ENCODE measurements at places on chromosomes 11 and 22.

GRCh38 chr11:102114032-102114431, 3.8 kb downstream of the YAP1 start:
- DNase-seq, result no peak

GRCh38 chr11:43644621-43645299, 35.8 kb upstream of the HSD17B12 start:
- DNase-seq, result no peak

GRCh38 chr11:29125606-29126005, 891.2 kb downstream of the KCNA4 start:
- no peak for DNase-seq

DNA sequence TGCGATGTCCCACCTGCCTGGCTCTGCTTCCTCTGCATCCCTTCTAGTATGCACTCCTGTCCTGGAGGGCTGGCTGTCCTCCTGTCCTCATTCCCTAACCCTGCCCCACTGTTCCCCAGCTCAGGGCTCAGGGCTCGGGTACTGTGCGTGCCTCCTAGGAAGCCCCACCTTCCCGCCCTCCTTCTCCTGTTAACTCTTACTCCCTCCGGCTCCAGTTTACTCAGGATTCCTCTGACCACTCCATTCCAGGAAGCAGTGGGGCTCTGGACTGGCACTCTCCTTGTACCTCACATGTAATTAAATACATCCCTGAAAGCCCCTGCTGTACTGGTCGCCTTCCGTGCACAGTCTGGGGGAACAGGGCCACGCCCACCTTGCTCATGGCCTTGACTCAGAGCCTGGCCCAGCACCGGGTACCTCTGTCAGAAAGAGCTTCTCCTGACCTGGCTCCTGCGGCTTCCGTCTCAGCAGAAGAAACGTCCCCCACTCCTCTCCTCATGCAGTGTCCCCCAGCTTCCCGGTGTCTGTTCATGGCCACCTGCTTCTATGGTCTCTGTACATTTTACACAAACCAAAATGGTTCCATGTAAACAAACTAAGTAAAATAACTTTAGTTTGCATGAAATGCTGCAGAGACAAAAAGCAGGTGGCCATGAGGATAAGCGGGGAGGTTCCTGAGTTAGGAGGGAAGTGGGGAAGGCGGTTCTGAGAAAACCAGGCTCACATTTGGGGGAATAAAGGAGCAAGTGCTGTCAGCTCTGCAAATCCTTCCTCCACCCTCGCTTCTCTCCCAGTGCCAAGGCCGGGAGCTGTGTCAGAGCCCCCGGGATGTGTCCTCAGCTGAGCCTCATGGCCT, 445.9 kb downstream of the BRD1 start:
- no peak for DNase-seq

DNA sequence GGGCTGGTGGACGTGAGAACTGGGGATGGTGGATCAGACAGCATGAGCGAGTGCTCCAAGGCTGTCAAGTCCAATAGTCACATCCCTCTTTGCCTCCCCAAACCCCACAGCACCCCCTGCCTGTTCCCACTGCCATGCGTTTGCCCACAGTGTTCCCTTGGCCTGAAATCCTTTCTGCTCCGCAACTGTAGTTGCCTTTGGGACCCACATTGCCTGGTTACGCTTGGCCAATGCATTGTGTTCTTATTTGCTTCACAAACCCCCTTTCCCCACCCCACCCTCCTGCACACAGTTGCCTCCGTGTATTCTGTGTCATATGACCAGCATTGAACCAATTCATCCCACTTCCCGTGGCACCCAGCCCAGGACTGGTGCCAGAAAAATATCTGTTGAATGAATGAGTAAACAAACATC, 2.1 kb upstream of the KIAA0930 start:
- peak; percentile 31 for DNase-seq

DNA sequence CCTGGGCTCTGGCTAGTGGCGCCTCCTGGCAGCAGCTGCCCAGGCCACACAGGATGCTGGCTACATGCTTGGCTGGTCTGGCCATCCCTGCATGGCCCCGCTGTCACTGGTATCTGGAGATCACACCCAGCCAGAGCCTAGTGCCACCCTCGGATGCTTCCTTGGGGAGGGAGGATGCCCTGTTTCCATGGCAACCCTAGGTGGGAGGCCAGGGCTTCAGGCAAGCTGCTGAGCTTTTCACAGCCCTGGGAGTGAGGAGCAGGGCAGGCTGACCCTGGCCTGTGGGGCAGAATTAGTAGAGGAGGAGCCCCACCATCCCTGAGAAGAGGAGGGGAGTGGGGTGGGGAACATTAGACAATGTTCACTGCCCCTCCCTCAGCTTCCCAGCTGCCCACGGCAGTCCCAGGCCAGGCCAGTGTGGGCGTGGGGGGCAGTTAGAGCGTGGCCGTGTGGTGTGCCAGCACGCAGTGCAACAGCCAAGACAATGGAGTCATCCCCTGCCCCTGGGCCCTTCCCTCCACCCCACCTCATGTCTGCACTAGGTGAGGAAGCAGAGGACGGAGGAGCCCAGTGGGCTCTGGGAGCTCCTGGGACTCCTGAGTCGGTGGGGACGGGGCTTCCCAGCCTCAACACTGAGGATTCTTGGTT, 50.4 kb downstream of the PARVB start:
- no peak for DNase-seq

GRCh38 chr11:12167061-12168000, 56.9 kb downstream of the MICAL2 start:
- no peak for DNase-seq

GRCh38 chr11:15737320-15737719, 619.0 kb downstream of the SOX6 start:
- no peak for DNase-seq

GRCh38 chr11:36598051-36598450, at the start of gene RAG2:
TSS of gene RAG2 (minus strand) at chr11:36598236. CDS start at chr11:36594168, 4,068 bp downstream.
- no peak for DNase-seq

DNA sequence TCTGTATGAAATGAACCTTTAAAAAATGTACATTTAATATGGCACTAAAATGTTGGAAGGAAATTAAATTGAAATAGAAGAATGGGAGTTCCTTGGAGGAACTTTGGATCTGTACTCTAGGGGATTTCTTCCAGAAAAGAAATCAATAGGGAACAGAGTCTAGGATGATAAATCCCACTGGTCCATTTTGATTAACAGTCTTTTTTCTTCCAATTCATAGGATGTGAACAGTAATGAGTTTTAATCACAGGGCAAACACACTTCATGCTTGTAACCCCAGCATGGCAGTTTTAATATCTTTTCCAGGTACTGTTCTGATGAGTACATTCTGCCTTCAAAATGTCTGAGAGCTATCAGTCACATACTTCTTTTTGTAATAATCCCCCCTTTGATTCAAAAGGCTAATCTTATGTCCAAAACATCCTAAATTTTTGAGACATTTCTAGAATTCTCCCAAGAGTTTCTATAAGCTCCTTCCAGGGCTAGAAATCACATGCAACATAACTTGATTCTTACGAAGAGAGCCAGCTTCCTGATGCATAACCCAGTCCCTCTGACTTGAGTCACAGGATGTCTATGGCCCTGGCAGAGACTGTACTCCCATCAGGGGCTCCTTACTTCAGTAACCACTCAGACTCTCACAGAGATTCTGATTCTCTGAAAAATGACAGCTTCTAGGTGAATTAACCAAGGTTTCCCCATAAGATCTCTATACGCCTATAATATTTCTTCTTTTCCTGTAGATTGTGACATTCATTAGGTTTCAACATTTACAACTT, 112.9 kb downstream of the SLC36A4 start:
- DNase-seq, result no peak

GRCh38 chr11:63871962-63872799, 33.3 kb downstream of the MARK2 start:
- peak; percentile 46 for DNase-seq

GRCh38 chr11:61710019-61710418, 29.8 kb downstream of the DAGLA start:
- DNase-seq, result no peak

- no peak for DNase-seq
Observed at GRCh38 chr11:56783448-56784041, 35.0 kb upstream of the OR9G4 start.

DNA sequence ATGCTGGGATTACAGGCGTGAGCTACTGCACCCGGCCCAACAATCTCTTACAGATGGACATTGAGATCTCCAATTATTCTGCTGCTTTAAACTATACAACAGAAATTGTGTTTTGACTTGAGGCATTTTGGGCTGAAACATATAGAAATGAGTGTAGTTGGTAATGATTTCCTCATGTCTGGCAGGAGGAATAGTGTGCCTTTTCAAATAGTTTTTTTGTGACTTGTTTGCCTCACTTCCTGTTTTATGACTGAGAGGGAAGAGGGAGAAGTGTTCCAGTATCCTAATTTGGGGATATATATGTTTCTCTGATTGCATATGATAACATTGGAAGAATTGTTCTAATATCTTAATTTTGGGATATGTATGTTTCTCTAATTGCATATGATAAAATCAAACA, 40.2 kb downstream of the EP300 start:
- no peak for DNase-seq

- DNase-seq, result no peak
Observed at GRCh38 chr11:76861490-76861953, 804 bp downstream of the ACER3 start.

DNA sequence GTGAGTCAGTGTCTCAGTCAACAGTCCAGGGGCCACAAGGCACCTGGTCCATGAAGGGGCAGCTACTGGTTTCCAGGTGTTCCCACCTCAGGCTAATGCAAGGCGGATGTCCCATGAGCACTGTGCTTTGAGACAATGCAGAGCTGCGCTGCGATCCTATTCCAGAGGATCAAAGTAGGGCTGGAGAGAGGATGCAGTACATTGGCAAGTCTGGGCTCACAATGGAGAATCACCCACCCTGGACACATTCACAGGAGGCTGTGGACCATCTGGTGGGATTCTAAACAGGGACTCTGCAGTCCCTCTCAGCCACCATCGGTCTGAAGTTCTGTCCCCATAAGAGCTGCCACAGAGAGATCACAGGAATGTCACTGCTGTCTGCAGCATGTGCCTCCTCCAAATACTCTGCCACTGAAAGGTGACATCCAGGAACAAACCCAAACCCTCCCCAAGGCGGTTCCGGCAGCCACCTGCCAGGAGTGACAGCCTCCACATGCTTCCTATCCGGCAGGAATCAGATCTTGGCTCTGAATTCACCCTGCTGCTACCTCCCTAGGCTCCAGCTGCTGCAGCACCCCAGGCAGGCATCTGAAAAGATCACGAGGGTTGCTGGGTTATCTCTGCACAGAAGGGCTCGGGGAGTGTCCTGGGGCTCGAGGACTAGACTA, 45.3 kb upstream of the SERPIND1 start:
- no peak for DNase-seq

GRCh38 chr11:121614636-121615240, 162.0 kb upstream of the SORL1-AS1 start:
- DNase-seq, result no peak

- no peak for DNase-seq
Observed at GRCh38 chr22:42310291-42311015, 40.0 kb upstream of the TCF20 start.

DNA sequence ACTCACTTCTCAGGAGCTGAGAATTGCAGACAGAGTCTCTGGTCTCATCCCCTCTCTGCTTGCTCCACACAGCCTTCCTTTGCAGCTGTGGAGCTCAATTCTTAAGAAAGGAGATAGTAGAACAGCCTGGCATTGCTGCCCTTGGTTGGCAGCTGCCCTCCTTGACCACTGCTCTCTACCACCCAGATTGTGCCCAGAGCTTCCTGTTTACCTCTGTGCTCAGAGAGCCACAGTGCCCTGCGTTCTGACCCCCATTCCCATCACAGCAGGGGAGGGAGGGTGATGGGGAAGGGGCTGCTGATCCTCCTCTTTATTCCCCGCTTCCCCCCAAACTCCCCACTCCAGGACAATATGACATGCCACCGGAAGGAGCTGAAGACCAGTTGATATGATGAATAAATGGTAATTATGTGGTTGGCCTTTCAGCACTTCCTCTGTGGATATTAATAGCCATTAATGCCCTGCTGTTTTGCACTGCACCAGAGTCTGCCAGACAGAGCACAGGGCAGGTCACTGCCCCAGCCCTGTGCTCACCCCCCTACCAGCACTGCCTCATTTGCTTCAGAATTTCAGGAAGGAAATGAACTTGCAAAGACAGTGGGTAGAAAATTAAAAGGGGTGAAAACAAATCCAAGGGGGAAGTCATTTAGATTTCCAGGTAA, 426.8 kb upstream of the CADM1 start:
- DNase-seq, result no peak

- DNase-seq, result no peak
Observed at GRCh38 chr11:23455321-23455891, 595.1 kb upstream of the CCDC179 start.

DNA sequence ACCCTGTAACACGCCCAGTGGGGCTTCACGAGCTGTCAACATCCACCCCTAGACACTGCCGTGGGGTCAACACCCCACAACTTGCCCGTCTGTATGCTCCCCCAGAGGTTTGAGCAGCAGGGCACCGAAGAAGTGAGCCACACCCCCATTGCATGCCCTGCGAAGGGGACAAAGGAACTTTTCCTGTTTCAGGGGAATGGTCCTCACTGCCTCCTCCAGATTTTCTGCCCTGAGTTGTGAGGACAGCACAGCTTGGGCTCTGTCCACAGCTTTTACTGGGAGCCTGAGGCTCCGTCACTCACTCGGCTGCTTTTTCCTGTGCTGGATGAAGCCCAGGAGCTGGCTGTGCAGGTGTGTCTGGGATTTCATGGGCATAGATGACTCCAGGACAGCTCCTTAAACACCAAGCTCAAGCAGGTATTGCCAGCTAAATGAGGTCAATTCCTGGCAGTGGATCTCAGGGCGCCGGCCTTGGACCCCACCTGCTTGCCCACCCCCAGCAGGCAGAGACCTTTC, 40.2 kb upstream of the CCDC188 start:
- DNase-seq, result no peak

DNA sequence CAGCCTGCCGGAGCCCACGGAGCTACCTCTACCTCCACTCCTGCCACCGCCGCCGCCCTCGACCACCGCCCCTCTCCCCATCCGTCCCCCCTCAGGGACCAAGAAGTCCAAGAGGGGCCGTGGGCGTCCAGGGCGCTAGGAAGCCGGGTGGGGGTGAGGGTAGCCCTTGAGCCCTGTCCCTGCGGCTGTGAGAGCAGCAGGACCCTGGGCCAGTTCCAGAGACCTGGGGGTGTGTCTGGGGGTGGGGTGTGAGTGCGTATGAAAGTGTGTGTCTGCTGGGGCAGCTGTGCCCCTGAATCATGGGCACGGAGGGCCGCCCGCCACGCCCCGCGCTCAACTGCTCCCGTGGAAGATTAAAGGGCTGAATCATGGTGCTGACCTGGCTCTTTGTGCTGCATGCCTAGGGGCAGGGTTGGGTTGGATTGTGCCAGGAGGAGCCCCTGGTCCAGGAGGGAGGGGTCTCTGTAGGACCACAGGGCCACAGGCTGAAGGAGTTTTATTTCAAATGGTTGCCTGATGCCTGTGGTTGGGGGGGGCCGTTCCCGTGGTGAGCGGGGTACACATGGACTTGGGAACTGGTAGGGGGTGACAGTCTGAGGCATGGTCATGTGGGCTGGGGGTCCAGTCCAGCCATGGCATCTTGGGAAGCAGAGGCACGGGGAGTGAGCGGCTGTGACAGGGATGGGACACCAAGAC, 2.3 kb downstream of the PTPRCAP start:
- no peak for DNase-seq

Data from anterior cingulate cortex (tissue), 58 donors.